ENCODE measurements at places on chromosomes 16 and 17.
A peak's percentile ranks its signal among the peaks of the same experiment; 100 is the strongest.

- no peak for DNase-seq
Measured at GRCh38 chr16:85369741-85370528, 243.2 kb upstream of the GSE1 start.

GRCh38 chr17:67559381-67559966, 158.3 kb upstream of the NOL11 start:
- no peak for DNase-seq

GRCh38 chr17:65022137-65022536, 34.4 kb downstream of the GNA13 start:
- no peak for DNase-seq

GRCh38 chr17:38587947-38588787, 17.6 kb downstream of the SRCIN1 start:
- no peak for DNase-seq

DNA sequence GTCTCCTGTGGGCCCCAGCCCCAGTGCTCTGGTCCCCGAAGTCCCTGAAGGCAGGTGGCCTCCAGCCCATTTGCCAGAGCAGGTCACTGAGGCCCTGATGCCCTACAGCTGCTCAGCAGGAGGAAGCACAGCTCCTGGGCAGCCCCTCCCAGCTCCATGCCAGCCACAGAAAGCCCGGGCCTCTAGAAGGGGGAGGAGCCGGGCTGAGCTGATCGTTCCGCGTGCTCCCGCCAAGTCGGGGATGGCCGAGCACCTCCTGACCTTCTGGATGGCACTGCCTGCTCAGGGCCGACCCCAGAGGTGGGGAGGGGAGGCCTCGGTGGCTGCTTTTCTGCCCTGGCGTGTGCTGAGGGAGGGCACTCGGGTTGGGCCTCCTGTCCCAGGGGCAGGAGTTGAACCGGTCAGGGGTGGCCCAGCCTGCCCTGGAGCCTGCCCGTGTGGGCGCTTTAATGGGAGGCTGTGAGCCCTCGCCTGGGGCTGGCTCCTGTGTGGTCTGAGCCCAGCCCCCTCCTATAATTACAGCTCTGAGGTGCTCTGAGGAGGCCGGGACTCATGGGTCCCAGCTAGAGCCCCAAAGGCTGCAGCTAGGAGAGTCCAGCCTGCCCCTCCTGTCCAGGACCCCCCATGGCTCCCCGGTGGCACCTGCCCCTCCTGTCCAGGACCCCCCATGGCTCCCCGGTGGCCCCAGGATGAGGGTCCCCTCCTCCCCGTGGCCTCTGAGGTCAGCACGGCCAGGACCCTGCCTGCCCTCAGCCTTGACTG, 29.7 kb downstream of the ZFPM1 start:
- DNase-seq = no peak

GRCh38 chr17:37774504-37774903, 29.6 kb upstream of the HNF1B start:
- no peak for DNase-seq

DNA sequence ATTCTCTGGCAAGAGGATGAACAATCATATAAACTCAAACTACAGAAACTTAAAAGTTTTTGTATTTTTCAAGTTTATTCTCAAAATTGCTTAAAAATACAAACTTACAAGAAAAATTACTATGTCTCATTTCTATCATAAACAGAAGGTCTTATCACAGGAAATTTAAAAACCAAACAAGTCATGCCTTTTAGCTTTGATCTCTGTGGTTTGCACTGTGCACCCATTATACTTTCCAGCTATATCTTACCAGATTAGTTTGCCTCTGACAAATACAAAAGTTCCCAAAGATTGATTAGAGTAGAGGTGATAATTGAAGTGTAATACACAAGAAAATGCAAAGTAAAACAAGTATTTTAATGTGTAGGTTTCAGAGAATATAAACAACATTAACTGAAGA, 117.4 kb downstream of the MYO1D start:
- no peak for DNase-seq

GRCh38 chr17:82021107-82021899, 1.4 kb downstream of the CENPX start:
- DNase-seq = peak; percentile 73

GRCh38 chr17:32495359-32496231, 8.8 kb downstream of the CDK5R1 start:
- DNase-seq = no peak

GRCh38 chr16:81547939-81548216, 103.3 kb downstream of the CMIP start:
- DNase-seq = no peak

- no peak for DNase-seq
Measured at GRCh38 chr17:37662353-37662752, 19.1 kb upstream of the DDX52 start.

GRCh38 chr17:44830359-44831288, 537 bp upstream of the GJC1 start:
- DNase-seq = no peak

- no peak for DNase-seq
Measured at GRCh38 chr17:69702078-69702477, 287.6 kb downstream of the MAP2K6 start.

- peak; percentile 69 for DNase-seq
Measured at GRCh38 chr16:89378947-89379771, 111.2 kb downstream of the ANKRD11 start.

- DNase-seq = no peak
Measured at GRCh38 chr17:28161311-28161710, 118.8 kb downstream of the NLK start.

DNA sequence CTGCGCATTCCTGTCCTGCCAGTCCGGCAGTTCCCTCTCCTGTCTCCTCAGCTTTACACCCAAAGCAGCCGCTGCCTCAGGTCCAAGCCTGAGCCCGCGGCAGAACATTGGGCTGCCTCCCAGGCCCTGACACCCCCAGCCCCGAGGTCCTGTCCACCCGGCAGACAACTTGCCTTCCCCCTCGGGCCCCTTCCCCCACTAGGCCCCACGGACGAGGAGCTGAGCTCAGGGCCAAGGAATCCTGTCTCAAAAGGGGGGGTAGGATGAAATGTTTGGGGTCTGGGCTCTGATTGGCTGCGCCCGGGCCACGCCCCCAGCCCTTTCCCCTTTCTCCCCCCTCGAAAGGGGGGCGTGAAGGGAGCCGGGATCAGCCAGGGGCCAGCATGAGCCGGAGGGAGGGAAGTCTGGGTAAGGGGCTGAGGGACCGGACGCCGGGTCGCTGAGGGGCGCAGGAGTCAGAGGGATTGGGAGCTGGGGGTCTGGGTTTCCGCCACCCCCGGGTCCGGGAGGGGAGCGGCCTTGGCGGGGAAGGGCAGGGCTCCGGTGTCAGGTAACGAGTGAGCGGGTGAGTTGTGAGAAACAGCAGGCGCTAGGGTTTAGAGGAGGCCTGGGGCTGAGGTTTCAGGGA, at the start of gene CTF1:
CTF1 (plus strand) TSS at position 354 of the 628 bp plus-strand sequence; CDS start at position 384, 30 bp downstream.
- peak; percentile 88 for DNase-seq

DNA sequence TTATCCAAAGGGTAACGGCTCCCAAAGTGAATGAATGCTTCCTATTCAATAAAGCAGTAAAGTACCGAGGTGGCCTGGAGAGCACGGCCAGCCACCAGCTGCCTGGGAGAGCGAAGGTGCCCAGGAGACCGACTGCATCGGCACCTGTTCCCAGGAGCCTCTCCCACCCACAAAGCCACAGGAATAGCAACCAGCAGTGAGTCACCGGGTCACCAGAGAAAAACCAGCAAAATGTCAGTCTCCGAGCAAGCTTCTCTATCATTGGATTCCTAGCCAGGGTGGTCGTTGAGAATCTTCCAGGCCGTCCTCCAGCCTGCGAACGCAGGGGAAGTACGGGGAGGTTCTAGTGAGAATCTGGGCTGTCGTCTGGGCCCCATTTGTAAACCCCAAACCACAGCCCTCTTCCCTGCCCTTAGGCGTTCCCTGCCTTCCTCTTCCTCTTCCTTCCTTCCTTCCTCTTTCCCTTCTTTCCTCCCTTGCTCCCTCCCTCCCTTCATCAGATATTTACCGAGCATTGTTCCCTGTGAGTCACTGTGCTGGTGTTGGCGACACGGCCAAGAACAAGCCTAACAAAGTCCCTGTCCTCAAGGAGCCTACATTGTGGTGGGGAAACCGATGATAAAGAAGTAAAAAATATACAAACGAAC, 114.6 kb downstream of the SLC39A11 start:
- no peak for DNase-seq

DNA sequence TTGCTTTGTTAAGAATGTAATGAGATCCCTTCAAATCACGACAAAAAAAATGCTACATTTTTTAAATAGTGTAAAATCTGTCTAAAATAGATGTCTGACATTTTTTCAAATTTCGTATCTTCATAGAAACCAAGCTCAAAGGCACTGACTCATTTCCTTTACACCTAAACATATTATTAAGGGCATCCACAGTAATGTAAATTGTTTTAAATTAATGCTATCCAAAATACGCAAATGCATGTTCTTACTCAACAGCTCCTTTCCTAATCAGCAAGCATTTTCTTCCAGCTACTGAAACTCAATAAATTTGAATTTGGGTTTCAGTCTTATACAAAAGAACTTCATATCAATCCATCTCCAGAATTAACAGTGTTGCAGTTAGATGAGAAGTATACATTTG, 4.3 kb downstream of the C16orf87 start:
- DNase-seq = no peak

GRCh38 chr16:74896389-74897370, 88.2 kb downstream of the WDR59 start:
- no peak for DNase-seq

DNA sequence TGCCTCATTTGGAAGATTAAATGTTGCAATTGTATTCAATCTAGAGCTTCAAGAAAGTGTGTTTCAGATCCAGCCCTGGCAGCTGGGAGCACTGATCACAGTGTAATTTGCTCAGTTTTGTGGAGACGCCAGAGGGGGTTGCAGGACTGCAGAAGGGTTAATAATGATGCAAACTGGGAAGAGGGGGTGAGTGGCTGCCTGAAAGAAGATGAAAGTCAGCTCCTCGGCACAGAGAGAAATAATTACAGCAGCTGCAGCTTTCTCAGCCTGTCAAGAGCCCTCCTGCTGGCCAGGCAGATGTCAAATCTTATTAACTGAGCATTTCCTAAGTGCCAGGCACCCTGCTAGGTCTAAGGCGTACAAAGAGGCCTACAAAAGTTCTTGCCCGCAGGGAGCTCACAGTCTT, 97.7 kb downstream of the ZNF18 start:
- no peak for DNase-seq

DNA sequence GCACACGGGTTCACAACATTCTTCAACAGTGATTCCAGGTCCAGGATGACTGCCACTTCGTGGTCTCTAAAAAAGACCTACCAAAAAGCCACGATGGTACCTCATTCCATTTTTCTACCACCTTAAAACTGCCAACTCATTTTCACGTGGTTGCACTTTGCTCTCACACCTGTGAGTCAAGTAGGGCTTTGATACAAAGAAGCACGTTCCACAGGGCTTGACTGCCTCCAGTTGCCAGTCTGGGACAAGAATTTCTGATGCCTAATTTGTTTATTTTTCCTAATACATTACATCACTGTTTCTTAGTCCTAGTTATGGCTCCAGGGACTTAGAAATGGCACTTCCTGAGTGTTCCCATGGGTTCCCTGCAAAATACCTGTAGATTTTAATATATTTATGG, 911.6 kb upstream of the EEF2KMT start:
- DNase-seq = no peak

DNA sequence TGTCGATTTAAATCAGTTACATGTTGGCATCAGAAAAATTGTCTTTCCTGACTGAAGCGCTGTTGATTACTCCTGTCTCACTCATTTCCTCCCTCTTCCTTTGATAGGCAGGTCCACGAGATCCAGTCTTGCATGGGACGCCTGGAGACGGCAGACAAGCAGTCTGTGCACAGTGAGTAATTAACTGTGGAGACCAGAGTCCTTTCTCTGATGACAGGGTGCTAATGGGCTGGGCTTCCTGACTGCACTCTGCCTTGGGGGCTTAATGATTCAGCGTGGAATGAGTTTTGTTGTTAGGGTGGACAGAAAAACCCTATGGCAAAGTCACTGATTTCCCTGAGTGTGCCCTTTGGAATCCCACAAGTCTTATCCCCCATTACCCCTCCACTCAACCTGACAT, 6.5 kb downstream of the GOSR2 start:
- no peak for DNase-seq

GRCh38 chr17:58245428-58246103, 7.2 kb downstream of the LPO start:
- DNase-seq = no peak

DNA sequence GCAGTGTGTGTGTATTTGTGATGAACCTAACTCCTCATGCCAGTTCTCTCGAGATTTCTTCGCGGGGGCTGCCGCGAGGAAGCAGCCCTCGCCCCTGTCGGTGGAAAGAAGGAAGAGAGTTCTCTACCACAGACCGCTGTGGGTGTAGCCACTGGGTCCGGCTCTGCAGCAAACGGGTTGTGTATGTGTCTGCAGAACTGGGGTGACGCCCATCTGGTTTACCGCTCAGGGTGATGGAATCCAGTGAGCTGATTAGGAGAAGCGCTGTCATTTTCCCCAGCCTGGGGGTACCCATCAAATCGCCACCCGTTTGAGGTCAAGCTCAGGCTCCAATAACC, 7.7 kb downstream of the CORO6 start:
- DNase-seq = no peak

DNA sequence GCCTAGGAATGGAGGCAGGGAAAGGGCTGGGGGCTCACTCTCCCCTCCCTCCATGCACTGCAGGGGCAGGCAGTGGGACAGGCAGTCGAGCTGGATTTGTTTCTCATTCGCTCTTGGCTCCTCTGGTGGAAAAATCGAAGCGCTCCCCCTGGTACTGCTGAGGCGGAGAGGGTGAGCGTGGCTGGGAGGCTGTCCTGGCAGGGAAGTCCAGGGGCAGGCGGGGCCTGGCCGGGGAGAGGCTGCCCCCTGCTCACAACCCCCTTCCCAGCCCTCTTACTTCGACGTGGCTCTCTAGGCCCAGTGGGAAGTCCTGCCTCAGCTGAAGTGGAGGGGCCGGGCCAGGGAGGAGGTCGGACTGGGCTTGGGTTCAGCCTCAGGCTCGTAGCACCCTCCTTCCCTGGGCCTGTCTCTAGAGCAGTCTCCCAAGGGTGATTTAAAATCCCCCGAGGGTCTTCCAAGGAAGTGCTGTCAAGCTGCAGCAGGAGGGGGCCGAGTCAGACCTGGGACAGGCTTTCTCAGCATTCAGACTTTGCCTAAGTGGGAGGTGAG, 16.5 kb upstream of the TMEM92 start:
- DNase-seq = no peak

GRCh38 chr17:16158714-16159113, 56.6 kb downstream of the NCOR1 start:
- DNase-seq = no peak

DNA sequence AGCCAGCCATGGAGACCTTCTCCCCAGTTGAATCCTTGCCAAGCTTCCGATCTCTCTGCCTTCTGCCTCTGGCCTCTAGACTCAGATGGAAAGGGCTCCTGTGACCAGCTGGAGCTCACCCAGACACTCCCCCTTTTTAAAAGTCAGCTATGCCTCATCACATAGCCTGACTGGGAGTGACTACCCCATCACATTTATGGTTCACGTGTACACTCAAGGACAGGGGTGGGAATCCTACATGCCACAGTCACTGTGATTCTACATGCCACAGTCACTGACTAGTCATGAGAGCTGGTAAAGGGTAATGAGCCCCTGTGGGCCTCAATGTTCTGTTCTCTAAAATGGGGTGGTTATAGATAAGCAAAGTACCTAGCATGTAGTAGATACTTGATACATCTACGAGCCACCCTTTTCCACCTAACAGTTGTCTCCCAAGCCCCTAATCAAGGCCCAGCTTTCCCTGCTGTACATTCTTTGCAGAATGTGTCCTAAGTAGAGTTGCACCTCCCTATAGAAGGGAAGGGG, 85.1 kb downstream of the RGS9 start:
- DNase-seq = no peak

- no peak for DNase-seq
Measured at GRCh38 chr16:67054901-67055300, 26.0 kb downstream of the CBFB start.

GRCh38 chr17:28961391-28961790, 10.1 kb upstream of the PHF12 start:
- DNase-seq = no peak
